ENCODE measurements at places on chromosomes 16 and 17.
A peak's percentile ranks its signal among the peaks of the same experiment; 100 is the strongest.

GRCh38 chr16:30888856-30889499 lies 4.9 kb downstream of the BCL7C start:
- no peak for DNase-seq

DNA sequence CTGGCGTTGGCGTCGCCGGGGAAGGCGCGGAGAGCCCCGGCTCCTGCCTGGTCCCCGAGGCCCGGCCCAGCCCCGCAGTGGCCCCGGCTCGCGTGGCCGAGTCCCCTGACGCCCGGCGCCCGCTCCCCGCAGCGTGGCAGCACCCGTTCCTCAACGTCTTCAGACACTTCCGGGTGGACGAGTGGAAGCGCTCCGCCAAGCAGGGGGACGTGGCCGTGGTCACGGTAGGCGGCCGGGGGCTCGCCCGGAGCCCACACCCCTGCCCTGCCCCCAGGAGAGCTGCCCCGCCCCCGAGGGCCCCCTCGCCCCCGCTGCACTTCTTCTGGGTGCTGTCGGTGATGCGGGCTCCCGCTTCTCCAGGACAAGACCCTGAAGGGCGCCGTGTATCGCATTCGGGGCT lies 466 bp downstream of the WDR90 start:
- DNase-seq = no peak

- peak; percentile 74 for DNase-seq
Observed at GRCh38 chr17:82105882-82106687, 8.0 kb upstream of the FASN start.

- peak; percentile 16 for DNase-seq
Observed at GRCh38 chr16:2523801-2524231, 3.6 kb downstream of the AMDHD2 start.

DNA sequence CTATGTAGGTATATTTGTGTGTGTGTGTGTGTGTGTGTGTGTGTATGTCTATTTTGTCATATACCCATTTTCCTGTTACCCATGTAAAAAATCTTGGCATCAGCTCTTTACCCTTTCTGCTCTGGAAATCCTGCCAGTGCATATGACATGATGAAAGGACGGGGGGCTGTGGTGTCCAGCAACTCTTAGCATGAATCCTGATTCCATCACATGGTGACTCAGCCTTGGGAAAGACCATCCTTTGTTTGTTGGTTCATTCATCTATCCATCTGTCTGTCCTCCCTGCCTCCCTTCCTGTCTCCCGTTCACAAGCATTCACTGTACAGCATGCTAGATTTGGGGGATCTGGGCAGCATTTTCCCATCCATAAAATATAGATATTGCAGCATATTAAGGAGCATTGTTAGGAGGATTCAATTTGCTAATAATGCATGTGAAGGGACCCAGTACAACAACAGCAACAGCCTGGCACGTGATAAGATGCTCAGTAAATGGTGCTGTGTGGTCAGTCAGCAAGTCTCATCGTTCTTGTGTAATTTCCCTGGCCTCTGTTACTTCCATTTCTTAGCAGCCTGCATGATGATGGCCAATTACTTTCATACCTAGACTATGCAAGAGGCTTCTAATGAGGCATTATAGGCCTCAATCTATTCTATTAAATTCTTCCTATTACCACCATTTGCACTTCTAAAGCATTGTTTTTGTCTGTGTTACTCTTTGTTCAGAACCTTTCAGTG lies 191.0 kb downstream of the PRKCA start:
- DNase-seq = no peak

- DNase-seq = peak; percentile 96
Observed at GRCh38 chr16:30585400-30586191, at the start of gene ZNF785. Gene ZNF785 (minus strand): TSS chr16:30585697. CDS start chr16:30585611, 86 bp downstream.

GRCh38 chr16:85902366-85903155 lies 3.6 kb downstream of the IRF8 start:
- DNase-seq = no peak

- no peak for DNase-seq
Observed at GRCh38 chr17:47989700-47990099, 18.8 kb downstream of the CDK5RAP3 start.

GRCh38 chr17:40618754-40619625 lies 28.6 kb downstream of the SMARCE1 start:
- DNase-seq = no peak

- DNase-seq = no peak
Observed at GRCh38 chr16:19213885-19214284, 45.8 kb downstream of the SYT17 start.

- DNase-seq = peak; percentile 74
Observed at GRCh38 chr17:37478187-37478586, 11.5 kb upstream of the DUSP14 start.

- peak; percentile 96 for DNase-seq
Observed at GRCh38 chr16:56450986-56451752, at the start of the genes NUDT21 and OGFOD1. Gene NUDT21 (minus strand): TSS chr16:56451332. CDS start chr16:56451202, 130 bp downstream. Gene OGFOD1 (plus strand): TSS chr16:56451554. CDS start chr16:56451613, 59 bp downstream.

- no peak for DNase-seq
Observed at GRCh38 chr16:29883987-29884386, 15.4 kb downstream of the SEZ6L2 start.

DNA sequence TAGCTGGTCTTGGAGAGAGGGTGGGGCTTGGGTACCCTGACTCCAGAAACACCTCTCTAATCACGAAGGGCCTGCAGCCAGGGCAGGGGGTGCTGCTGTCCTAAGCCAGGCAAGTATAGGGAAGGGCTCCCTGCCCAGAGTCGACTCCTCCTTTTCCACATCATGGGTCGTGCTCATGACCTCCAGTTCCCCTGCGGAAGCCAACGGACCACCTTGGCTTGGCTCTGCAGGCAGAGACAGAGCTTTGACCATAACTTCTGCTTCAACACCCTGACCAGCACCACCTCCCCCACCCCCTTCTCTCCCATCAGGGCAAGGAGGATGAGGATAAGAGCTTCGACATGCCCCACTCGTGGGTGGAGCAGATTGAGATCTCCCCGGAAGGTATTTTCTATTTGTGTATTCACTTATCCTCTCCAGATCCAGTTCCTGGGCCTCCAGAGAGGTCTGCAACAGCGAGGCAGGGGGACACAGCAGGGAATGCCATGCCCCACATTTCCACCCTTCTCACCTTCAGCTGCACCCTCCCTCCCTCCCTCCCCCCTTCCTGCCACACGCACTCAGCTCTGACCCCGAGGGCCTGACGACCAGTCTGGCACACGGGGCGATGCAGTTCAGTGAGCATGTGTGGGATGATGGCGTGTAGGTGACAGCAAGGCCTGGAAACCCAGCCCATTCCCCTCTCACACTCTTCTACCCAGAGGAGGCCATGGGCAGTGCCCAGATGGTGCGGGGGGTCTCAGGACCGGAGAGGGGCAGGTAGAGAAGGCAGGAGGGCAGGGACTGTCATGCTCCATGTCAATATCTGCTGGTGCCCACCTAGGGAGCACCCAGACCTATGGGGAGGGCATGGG lies 14.0 kb upstream of the KATNB1 start:
- DNase-seq = no peak

DNA sequence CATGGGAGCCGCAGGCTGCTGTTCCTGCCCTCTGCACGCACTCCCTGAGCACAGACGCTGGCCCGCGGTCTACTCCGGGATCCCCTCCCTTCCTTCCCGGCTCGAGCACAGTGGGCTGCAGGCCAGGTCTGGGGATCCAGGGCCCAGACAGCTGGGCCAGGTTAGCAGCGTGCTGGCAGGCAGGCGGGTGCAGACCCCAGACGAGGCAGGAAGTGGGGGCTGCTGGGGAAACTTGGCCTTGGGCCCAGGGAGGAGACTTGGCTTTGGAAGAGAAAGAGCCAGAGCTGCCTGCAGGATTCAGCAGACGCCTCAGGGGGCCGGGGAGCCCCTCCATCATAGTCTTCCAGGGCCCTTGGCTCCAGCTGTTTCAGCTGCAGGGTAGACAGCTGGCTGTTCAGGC lies 30.2 kb upstream of the ABCC3 start:
- DNase-seq = peak; percentile 88

GRCh38 chr17:34673995-34674890 lies 94.9 kb downstream of the TMEM132E start:
- no peak for DNase-seq

GRCh38 chr16:68233085-68233834 lies 2.7 kb downstream of the ESRP2 start:
- no peak for DNase-seq

GRCh38 chr17:17361543-17361866 lies 58.3 kb downstream of the NT5M start:
- no peak for DNase-seq

- peak; percentile 19 for DNase-seq
Observed at GRCh38 chr16:11413907-11414595, 68.8 kb downstream of the RMI2 start.

- DNase-seq = no peak
Observed at GRCh38 chr17:77641718-77642117, 316.8 kb upstream of the TNRC6C start.

GRCh38 chr17:77493238-77493820 lies 352.6 kb downstream of the SEC14L1 start:
- no peak for DNase-seq

DNA sequence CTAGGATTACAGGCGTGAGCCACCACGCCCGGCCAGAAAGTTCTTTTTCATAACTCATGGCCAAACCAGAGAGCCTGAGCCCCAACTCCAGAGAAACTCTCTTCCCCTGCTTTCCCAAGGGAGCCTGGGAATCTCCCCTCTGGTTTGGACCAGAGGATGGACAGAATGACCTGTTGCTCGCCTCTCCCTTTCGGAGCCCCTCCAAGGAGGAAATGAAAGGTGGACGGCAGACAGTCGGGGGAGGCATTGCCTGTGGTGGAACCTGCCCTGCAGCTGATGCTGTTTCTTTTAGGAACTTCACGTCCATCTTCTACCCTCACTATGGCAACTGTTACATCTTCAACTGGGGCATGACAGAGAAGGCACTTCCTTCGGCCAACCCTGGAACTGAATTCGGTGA lies 65.5 kb downstream of the SCNN1B start:
- DNase-seq = no peak

GRCh38 chr17:53058031-53058430 lies 764.7 kb upstream of the KIF2B start:
- no peak for DNase-seq

GRCh38 chr16:7997966-7998365 lies 592.3 kb downstream of the TMEM114 start:
- no peak for DNase-seq

DNA sequence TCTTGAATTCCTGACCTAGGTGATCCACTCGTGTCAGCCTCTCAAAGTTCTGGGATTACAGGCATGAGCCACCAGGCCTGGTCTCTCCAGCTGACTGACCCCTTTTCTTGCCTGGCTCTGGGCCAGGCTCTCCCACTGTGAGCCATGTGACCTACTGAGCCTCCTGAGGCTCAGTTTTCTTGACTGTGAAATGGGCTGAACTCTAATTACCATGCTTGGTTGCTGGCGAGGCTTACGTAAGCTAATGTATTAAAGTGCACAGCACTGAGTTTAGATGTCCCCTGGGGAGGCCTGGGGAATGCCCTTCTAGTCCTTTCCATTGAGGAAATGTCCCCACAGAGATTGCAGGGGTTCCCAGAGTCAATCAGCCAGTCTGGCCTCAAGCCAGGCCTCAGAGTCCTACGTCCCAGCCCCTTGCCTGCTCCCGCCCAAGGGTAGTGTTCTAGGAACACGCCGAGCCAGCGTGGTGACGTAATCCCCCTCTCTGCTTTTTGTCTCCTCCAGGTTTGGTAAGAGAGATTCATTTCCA lies 45.8 kb upstream of the LGALS9 start:
- no peak for DNase-seq

GRCh38 chr17:42405963-42406495 lies 17.0 kb downstream of the CAVIN1 start:
- DNase-seq = peak; percentile 93

DNA sequence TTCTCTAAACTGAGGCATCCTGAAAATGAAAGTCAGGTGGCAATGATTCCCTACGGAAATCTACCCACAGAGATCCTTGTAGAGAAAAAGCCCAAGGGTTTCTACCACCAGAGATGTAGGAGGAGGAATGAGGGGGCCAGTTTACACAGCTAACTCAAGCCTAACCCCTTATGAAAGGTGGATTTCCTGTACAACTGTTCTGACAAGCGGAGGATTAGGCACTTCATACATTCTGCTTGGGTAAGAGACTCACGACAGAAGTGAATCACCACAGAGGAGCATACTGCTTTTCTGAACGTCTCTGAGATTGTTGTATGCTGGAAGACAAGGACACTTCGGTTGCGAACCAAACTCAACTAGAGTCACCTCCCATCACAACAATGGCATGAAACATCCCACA lies 72.7 kb downstream of the SMG6 start:
- no peak for DNase-seq

DNA sequence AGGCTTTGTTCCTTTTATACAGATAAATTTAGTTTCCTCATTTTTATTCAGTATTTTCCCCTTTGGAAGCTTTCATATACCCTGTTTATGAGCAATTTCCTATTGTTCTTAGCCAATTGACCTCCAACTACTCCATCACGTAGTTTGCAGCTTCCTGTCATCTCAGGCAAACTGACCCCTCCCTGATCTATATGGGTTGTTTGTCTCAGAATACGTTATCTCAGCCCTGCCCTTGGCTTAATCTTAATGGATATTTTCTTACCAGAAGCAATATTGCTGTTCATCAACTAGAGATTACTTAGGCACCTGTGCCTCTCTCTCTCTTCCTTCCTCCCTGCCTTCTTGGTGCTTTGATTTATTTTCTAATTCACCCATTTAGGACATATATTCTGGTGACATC lies 81.2 kb downstream of the ZNF18 start:
- DNase-seq = no peak

DNA sequence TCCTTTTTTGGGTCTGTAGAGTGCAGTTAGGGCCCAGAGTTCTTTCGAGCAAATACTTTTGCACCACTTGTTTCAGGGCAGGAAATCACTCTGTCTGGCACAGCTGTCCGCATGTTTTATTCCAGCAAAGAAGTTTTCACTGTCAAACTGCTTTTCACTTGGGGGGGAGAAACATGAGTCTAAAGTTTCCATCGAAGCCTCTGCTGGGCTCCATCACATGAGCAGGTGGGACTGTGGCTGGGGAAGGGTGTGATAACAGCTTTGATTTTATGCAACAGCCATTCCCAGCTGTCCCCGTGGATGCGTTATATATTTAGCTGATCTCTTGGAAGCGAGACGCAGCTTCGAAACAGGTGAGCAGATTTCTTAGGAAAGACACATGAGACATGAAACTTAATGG lies 288.6 kb downstream of the SNX29 start:
- DNase-seq = no peak

DNA sequence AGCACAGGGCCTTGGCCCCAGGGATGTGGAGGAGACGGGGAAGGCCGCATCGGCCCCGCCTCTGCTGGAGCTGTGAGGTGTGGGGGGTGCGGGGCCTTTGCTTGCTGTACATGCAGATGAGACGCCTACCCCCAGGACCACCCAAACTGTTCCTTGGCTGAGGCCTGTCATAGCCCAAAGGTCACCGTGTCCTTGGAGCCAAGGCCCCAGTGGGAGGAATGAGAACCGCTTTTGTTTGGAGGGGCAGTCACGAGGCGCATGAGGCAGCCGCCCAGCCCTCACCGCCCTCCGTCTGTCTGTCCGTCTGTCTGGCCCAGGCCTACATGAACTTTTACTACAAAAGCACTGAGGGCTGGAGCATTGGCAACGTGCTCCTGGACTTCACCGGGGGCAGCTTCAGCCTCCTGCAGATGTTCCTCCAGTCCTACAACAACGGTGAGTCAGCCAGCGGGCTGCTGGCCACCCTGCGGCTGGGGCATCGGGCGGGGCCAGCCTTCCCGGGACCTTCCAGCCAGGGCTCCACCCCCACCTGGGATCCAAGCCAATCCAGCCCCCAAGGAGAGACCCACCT lies 8.8 kb downstream of the TAX1BP3 start:
- peak; percentile 84 for DNase-seq

GRCh38 chr16:62939687-62940086 lies 903.4 kb upstream of the CDH8 start:
- no peak for DNase-seq

All from Right ventricle myocardium superior (tissue), 1 donor.